AG04450 (cell line): ENCODE measurements at places on chromosomes 13 and 19.

DNA sequence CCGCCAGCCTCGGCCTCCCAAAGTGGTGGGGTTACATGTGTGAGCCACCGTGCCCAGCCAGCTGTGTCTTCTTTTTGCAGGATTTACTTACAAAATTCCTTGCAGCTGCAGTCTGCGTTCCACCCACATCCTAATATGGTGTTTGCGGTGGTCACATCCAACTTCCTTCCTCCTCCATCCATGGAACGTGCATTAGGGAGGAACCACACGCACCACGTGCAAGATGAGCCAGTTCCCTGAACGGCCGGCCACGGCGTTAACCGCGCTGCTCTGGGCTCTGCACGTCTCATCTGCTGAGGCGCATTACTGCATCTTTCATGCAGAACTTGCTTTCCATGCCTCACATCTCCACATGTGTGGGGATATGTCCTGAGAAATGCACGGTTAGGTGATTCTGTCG, 13.0 kb upstream of the SIGLEC11 start:
- DNase-seq = no peak

DNA sequence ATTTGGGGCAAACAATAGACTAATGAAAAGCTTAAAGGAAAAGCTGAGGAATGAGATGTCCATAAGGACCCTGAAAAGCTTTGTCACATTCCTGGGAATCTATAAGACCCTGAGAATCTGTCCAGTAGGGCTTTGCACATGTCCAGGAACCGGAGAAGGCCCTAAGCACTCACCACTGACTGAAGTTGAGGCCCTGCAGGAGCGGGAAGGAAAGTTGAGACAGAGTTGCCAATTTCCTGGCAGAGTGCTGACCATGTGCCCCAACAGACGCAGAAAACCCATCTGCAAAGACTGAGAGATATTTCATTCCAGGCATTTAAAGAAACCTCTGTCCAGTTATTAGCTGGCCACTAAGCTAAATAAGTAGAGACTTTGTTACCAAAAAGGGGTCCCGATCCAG, 890.5 kb downstream of the UQCRFS1 start:
- no peak for DNase-seq

GRCh38 chr19:51779181-51779580, 15.8 kb upstream of the FPR3 start:
- DNase-seq = no peak

DNA sequence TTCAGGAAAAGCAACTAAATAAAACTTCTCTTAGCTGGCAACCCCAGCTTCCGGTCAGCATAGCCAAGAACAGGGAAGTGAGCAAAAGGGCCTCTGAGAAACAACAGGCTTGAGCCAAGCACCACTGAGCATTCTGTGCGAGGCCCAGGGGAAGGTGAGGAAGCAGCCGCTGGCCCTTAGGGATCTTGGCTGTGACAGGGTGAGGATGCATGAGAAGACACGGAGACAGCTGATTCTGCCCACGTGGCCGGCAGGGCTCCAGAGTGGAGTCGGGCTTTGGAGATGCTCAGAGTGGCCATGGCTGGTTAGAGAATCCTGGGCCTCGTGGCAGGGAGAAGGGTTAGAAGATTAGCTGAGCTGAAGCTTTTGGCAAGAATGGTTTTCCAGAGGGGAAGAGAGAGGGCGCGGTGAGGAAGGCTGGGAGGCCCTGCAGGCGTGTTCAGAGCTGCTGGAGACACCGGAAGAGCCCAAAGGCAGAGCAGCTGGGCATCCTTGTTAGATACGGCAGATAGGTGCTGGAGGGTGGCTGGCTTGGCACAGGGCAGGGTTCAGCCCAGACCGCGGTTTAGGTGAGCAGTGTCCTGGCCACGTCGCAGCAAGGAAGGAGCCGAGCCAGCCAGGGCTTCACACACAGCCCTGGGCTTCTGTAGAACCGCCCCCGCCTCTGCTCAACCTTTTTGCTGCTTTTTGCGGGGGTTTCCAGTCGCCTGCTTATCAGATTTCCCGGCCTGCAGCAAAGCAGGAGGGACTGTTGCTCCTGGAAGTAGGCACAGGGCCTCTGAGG, 17.3 kb downstream of the UPF1 start:
- no peak for DNase-seq

DNA sequence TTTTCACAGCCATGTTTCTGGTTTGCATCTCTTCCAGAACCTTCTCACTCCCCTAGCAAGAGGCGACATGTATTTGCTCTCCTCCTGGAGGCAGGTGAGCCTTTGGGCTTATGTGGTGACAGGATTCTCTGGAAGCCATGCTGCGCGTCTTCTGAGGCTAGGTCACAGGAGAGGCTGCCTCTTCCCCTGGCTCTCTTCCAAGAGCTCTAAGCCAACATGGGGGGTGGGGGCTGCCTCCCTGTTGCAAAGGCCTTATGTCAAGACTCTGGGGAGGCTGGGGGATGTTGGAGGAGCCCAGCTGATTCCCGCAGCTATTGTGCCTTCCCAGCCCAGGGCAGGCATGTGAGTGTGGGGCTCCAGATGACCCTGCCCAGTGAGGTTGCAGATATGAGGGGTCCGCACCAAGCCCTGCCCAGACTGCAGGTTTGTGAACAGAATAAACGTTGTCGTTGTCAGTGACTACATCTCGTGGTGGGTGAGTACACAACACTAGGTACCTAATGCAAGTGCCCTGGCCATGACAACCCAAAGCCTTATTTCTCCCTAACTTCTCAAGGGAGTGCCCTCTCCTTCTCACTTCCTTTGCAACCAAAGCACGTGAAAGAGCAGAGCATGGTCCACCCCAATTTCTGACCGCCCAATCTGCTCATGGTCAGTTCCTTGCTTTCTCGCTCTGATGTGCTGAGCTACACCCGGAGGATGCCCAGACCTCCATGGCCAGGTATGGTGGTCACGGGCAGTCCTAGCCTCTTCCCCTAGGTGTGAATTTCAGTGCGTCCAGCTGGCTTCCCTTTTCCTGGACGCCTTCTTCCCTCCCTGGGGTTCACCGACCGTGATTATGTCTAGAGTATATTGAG, 44.9 kb downstream of the TEX29 start:
- no peak for DNase-seq

DNA sequence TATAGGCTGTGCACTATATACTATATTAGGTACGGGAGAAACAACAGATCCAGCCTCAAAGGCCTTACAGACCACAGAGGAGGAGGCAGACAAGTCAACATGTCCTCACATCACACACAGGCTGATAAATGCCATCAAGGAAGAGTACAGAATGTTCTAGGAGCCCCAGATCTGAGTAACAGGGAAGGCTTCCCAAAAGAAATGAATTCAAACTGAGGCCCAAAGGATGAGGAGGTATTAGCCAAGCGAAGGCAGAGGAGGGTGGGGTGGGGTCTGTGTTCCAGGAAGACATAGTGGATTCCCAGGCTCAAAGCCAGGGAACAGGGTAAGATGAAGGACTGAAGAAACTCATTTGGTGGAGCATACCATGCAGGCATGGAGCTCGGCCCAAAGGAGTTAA, 55.1 kb downstream of the RXFP2 start:
- DNase-seq = no peak

DNA sequence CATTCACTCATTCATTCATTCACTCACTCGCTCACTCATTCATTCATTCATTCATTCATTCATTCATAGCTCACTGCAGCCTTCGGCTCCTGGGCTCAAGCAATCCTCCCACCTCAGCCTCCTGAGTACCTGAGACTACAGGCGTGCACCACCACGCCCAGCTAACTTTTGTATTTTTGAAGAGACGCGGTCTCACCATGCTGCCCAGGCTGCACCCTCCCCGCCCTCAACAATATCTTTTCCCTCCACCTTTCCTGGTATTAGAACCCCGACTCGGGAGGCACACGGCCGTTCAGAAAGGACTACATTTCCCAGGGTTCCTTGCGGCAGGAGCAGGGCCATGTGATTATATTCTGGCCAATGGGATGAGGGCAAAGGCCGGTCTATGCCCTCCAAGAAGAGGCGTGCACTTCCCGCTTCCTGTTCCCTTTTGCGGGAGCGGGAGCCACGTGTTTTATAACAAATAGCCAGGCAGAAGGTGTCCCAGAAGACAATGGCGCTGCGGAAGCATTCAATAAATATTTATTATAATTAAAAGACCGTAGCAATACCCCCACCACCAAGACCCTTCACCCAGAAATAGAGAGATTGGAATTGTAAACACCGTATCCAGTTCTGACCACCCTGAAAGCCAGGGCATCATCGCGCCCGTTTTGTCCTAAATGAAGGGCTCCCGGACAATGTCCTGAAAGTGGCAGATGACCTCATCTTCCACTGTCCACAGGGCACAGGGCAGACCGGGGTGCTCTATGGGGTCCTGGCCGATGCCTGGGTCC, 15.9 kb downstream of the TICAM1 start:
- DNase-seq = peak; percentile 74

GRCh38 chr19:36254848-36255247, 39.9 kb downstream of the ZNF146 start:
- DNase-seq = no peak

- DNase-seq = no peak
Measured at GRCh38 chr13:114136576-114136975, 4.2 kb upstream of the RASA3 start.

DNA sequence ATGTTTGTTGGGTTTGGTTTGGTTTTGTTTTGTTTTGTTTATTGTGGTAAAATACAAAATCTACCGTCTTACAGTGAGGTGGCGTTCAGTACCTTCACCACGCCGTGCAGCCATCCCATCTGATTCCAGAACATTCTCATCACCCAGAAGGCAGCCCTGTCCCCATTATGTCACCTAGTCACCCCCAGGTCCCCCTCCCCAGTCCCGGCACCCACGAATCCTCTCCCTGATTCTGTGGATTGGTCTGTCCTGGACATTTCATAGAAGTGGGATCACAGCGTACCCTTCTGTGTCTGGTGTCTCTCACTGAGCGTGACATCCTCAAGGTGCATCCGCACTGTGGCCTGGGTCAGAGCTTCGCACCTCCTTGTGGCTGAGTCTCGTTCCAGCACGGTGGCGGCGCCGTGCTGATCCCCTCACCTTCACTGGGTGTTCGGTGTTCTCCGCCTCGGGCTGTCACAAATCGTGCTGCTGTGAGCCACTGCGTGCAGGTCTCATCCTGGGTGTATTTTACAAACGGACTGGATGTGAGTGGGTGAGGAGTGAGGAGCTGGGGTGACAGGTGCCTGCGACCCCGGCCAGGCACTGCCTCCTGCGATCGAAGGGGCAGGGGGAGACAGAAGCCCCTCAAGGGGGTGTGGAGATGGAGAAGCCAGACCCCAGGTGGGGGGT, 580 bp upstream of the TEKTIP1 start:
- DNase-seq = no peak

- DNase-seq = no peak
Measured at GRCh38 chr19:14361824-14362223, 19.4 kb upstream of the ADGRE5 start.

- no peak for DNase-seq
Measured at GRCh38 chr13:99572921-99573320, 71.6 kb downstream of the TM9SF2 start.

- DNase-seq = no peak
Measured at GRCh38 chr13:79933389-79933788, 407.5 kb downstream of the SPRY2 start.
